ENCODE measurements at places on chromosomes 16 and 17.

GRCh38 chr17:67258821-67259468 is 13.9 kb upstream of the HELZ start:
- no peaks in the 10 kb centered on the region for H3K27me3 ChIP-seq
- H3K4me1 ChIP-seq = peaks cover 8% of the 10 kb centered on the region
- no peak overlapping the region for H3K27ac ChIP-seq
- no peaks in the 10 kb centered on the region for H3K36me3 ChIP-seq
- H3K4me3 ChIP-seq = no peak overlapping the region

DNA sequence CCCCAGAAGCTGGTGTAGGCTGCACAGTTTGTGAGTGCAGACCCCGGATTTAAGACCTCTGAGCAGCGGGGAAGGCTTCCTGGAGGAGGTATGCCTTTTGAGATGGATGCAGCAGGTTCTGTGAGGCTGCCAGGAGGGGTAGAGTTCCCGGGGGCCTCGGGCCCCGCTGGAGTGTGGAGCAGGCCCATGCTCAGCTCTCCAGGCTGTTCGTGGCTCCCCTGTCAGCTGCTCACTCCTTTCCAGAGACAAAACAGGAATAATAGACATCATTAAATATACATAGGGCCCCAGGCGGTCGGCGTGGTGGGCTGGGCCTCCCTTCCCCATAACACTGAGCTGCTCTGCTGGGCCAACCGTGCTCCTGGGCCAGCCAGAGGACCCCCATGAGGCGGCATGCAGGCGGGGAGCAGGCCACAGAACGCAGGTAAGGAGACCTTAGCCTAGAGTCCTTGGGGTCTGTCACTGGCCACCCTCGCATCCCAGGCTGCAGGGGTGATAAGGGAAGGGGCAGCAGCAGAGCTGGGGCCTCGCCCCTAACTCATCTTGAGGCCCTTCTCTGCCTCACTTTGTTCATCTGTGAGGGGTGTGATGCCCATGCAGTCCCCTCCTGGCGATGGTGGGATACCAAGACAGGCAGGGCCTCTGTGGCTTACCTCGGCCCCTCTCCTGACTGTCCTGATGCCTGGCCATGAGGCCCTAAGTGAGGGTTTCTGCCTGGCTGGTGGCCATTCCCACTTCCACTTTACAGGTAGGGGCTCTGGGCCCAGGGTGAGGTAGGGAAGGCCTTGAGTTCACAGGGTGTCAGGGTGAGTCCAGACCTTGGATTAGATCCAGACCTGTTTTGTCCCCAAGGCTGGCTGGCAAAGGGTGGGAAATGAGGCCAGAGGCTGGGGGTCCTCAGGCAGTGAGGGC is at the start of gene MYO15A:
MYO15A (plus strand) TSS at position 356 of the 912 bp plus-strand sequence. CDS start 10,045 bp downstream, outside the sequence.
- no peak for DNase-seq
- H3K27me3 ChIP-seq = no peaks in the 10 kb centered on the region
- no peak within 1 kb of the TSS for H3K27ac ChIP-seq
- H3K4me3 ChIP-seq = no peak within 1 kb of the TSS
- no peaks in the 10 kb centered on the region for H3K36me3 ChIP-seq

DNA sequence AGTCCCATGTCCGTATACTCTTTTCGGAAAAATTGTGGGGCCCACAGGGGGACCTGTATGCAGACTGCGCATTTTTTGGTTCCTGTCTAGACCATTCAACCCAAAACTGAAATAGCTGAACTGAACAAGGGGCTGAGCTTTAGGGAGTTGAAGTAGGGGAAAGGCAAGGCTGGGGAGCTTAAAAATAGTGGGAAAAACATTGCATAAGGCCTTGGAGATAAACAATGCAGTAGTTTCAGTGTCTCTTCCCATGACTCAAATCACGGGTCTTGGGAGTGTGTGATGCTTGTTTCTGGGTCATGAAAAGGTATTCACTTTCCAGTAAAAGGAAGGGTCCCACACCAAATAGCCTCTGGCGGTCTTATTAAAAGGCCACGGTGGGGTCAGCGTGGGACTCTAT is 402.8 kb upstream of the SALL1 start:
- H3K4me1 ChIP-seq = peaks cover 13% of the 10 kb centered on the region
- no peak overlapping the region for H3K27ac ChIP-seq
- H3K27me3 ChIP-seq = peaks cover 3% of the 10 kb centered on the region
- no peak for DNase-seq

DNA sequence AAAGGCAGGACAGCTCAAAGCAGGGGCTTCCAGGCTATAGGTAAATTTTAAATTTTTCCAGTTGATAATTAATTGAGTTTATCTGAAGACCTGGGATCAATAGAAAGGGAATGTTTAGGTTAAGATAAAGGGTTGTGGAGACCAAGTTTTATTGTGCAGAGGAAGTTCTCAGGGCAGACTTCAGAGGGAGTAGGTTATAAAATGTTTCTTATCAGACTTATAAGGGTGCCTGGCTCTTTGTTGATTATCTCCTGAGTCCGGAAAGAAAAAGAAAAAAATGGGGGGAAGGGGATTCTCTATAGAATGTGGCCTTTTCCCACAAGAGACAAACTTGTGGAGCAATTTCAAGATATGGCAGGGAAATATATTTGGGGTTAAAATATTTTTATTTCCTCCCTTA is 15.9 kb downstream of the SLC46A1 start:
- peaks cover 5% of the 10 kb centered on the region for H3K36me3 ChIP-seq
- peaks cover 9% of the 10 kb centered on the region for H3K4me1 ChIP-seq
- DNase-seq = no peak
- no peaks in the 10 kb centered on the region for H3K27me3 ChIP-seq

GRCh38 chr17:45139533-45139920 is 4.0 kb downstream of the ACBD4 start:
- no peaks in the 10 kb centered on the region for H3K27me3 ChIP-seq
- peaks cover 4% of the 10 kb centered on the region for H3K4me1 ChIP-seq
- DNase-seq = no peak
- no peak overlapping the region for H3K27ac ChIP-seq

DNA sequence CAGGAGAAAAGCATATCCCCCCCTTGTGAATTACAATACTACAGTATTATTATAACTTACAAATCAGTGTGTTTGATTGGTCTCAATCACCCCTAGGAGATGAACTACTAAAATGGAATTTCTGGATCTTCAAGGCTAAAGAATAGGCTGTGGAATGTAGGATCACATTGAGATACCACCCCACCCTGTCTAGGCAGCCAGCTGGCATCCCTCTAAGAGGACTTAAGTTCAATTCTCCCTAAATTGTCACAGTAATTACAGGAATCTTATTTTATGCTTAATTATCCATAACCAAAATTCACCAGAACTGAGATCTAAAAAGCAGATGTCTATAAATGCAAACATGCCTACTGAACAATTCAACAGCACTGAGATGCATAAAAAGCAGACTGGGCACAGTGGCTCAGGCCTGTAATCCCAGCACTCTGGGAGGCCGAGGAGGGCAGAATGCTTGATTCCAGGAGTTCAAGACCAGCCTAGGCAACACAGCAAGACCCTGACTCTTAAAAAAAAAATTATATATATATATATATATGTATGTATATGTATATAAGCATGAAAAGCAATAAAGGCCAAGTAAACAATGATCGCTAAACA is 12.0 kb downstream of the AP1G1 start:
- H3K36me3 ChIP-seq = peaks cover 11% of the 10 kb centered on the region
- DNase-seq = peak; percentile 23
- H3K4me1 ChIP-seq = no peaks in the 10 kb centered on the region
- no peaks in the 10 kb centered on the region for H3K27me3 ChIP-seq
- H3K4me3 ChIP-seq = no peak overlapping the region

GRCh38 chr16:75599452-75600277 is 23.4 kb downstream of the ADAT1 start:
- no peak overlapping the region for H3K27ac ChIP-seq
- no peak overlapping the region for H3K4me3 ChIP-seq
- peaks cover 4% of the 10 kb centered on the region for H3K4me1 ChIP-seq
- no peaks in the 10 kb centered on the region for H3K27me3 ChIP-seq
- peaks cover 22% of the 10 kb centered on the region for H3K36me3 ChIP-seq

All from astrocyte (in vitro differentiated cells and primary cell).